Psoas muscle (tissue), 8 donors: ENCODE measurements at places on chromosomes 7 and 10. TPM values are rescaled to one million over a fixed set of nuclear protein-coding genes. Genes with fewer than 3 reads are reported as not detected.

The HABP2 gene
- 0.15 TPM for total RNA-seq

The C10orf120 gene
- not detected for total RNA-seq

The SFRP4 gene
- total RNA-seq, result 1.9 TPM

- no peak overlapping the region for H3K27ac ChIP-seq
- peaks cover 62% of the 10 kb centered on the region for H3K36me3 ChIP-seq
- no peak overlapping the region for H3K4me3 ChIP-seq
- peak; percentile 36 for DNase-seq
- no peaks in the 10 kb centered on the region for H3K4me1 ChIP-seq
- no peaks in the 10 kb centered on the region for H3K27me3 ChIP-seq
Measured at GRCh38 chr7:497346-497745, 22.3 kb downstream of the PDGFA start.

- no peak for DNase-seq
- H3K36me3 ChIP-seq, result no peaks in the 10 kb centered on the region
- no peaks in the 10 kb centered on the region for H3K27me3 ChIP-seq
- H3K27ac ChIP-seq, result no peak overlapping the region
- no peaks in the 10 kb centered on the region for H3K4me1 ChIP-seq
Measured at GRCh38 chr7:15889507-15889906, 203.0 kb upstream of the MEOX2 start.

DNA sequence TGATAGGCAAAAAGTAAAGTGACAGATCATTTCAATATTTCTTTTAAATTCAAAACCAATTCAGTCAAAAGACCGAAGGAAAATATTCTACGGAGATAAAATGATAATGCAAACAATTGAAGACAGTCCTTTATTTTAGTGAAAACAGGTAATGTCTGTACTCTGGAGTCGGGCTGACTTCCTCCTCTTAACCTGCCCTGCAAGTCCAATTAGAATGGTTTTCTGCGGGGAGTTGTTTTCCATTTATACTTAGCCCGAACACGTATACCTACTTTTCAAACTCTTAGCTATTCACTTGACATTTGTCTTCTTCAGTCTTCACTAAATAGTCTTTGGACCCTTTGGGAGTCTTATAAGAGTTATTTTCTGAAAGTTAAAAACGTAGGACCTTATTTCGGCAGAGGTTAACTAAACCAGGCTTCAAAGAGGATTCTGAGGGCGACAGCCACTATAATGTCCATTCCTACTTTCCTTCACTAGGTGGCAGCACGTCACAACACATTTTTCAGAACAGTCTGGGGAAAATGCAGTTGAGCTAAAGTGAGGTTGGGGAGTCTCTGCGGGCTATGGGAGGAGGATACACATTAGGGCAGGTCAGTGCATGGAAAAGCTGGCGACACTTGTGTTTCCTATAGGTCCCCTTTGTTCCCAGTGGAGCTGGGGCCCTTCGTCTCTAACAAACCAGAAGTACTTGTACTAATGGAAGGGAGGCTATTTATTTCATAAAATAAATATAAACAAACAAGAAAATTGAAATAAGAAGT, 472.0 kb downstream of the KCNMA1 start:
- H3K27me3 ChIP-seq, result no peaks in the 10 kb centered on the region
- no peak overlapping the region for H3K27ac ChIP-seq
- H3K4me1 ChIP-seq, result peaks cover 10% of the 10 kb centered on the region
- DNase-seq, result no peak
- no peaks in the 10 kb centered on the region for H3K36me3 ChIP-seq

The LLCFC1 gene
- total RNA-seq, result not detected

DNA sequence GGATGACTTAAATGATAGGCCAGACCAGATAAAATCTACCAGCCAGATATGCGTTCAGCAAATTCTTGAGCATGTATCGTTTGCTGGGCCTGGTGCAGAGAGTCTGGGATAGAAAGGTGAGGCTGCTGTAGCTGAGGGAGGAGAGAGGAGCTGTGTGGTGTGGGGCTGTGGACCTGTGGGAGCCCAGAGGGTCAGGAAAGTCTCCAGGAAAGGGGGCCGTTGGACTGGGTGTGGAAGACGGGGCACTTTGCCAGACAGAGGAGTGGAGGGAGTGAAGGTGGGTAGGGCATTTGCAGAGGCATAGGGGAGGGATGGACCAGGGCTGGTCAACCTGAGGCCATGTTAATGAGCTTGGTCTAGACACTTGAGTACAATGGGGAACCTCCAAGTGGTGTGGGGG, 124.7 kb upstream of the UNC5B start:
- no peaks in the 10 kb centered on the region for H3K36me3 ChIP-seq
- no peak overlapping the region for H3K4me3 ChIP-seq
- no peaks in the 10 kb centered on the region for H3K27me3 ChIP-seq
- H3K27ac ChIP-seq, result no peak overlapping the region
- peaks cover 4% of the 10 kb centered on the region for H3K4me1 ChIP-seq
- no peak for DNase-seq

The HKDC1 gene
- total RNA-seq, result not detected

GRCh38 chr10:102434394-102435132, 2.2 kb upstream of the CUEDC2 start:
- no peak overlapping the region for H3K4me3 ChIP-seq
- no peak overlapping the region for H3K27ac ChIP-seq
- no peaks in the 10 kb centered on the region for H3K27me3 ChIP-seq
- no peak for DNase-seq

DNA sequence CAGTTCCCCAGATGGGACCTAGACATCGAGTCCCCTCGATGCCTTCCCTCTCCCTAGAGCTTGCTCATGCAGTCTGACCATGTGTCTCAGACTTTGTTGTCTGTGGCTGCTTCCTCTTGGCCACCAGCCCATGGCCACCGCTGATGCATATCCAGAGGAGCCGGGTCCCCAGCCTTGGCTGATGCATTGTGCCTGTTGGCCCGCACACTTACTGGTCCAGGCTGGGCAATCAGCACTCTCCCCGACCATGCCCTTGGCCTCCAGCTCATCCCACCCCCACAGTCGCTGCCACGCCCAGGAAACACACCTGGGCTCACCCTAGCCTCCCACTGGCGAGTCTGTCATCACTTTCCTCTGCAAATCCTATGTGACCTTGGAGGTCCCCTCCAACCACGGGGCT, 10.1 kb downstream of the NPC1L1 start:
- H3K4me3 ChIP-seq, result no peak overlapping the region
- no peak overlapping the region for H3K27ac ChIP-seq
- no peaks in the 10 kb centered on the region for H3K36me3 ChIP-seq
- no peak for DNase-seq
- H3K27me3 ChIP-seq, result no peaks in the 10 kb centered on the region

The MARVELD1 gene
- total RNA-seq, result 5.7 TPM

GRCh38 chr10:96639899-96640298, 53.1 kb upstream of the TM9SF3 start:
- no peaks in the 10 kb centered on the region for H3K27me3 ChIP-seq
- no peaks in the 10 kb centered on the region for H3K36me3 ChIP-seq
- no peak overlapping the region for H3K27ac ChIP-seq
- no peaks in the 10 kb centered on the region for H3K4me1 ChIP-seq
- DNase-seq, result no peak
- no peak overlapping the region for H3K4me3 ChIP-seq

DNA sequence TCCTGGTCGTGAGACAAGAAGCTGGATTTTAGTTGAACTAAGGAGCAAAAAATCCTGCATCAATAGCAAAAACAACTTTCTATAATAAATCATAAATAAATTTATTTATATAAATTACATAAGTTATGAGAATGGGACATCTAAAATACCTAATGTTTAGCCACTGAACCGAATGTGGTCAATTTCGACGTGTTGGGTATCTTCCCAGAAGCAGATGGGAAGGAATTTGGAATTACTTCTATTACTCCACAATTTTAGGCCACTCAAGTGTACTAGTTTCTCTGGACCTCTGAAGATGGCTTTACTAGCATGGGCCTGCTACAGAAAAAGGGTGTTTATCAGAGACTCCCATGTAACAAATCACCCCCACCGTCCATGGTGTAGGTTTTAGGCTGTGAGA, 172.0 kb downstream of the PRPF18 start:
- no peak overlapping the region for H3K27ac ChIP-seq
- H3K27me3 ChIP-seq, result no peaks in the 10 kb centered on the region
- DNase-seq, result no peak
- H3K4me3 ChIP-seq, result no peak overlapping the region

- H3K27me3 ChIP-seq, result no peaks in the 10 kb centered on the region
- H3K4me1 ChIP-seq, result no peaks in the 10 kb centered on the region
Measured at GRCh38 chr7:142133731-142134148, 22.2 kb downstream of the MGAM2 start.

DNA sequence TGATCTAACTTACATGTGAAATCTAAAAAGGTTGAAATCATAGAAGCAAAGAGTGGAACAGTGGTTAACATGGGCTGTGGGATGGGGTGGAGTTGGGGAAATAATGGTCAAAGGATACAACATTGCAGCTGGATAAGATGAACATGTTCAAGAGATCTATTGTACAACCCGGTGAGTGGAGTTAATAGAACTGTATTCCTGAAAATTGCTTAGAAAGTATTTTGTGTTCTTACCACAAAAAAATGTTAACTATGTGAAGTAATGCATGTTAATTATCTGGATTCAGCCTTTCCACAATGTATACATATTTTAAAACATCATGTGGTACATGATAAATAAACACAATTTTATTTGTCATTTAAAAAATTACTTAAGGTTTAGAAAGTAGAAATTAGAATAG, 271.0 kb upstream of the LRRTM3 start:
- H3K4me1 ChIP-seq, result no peaks in the 10 kb centered on the region
- H3K4me3 ChIP-seq, result no peak overlapping the region
- no peaks in the 10 kb centered on the region for H3K27me3 ChIP-seq
- H3K36me3 ChIP-seq, result no peaks in the 10 kb centered on the region
- H3K27ac ChIP-seq, result no peak overlapping the region

The TMEM72 gene
- not detected for total RNA-seq

- no peaks in the 10 kb centered on the region for H3K36me3 ChIP-seq
- H3K27me3 ChIP-seq, result no peaks in the 10 kb centered on the region
- no peak for DNase-seq
- H3K4me3 ChIP-seq, result no peak overlapping the region
Measured at GRCh38 chr7:92751902-92752901, 84.2 kb downstream of the CDK6 start.

The TACC2 gene
- 439 TPM for total RNA-seq

The ELAPOR2 gene
- 3.3 TPM for total RNA-seq

DNA sequence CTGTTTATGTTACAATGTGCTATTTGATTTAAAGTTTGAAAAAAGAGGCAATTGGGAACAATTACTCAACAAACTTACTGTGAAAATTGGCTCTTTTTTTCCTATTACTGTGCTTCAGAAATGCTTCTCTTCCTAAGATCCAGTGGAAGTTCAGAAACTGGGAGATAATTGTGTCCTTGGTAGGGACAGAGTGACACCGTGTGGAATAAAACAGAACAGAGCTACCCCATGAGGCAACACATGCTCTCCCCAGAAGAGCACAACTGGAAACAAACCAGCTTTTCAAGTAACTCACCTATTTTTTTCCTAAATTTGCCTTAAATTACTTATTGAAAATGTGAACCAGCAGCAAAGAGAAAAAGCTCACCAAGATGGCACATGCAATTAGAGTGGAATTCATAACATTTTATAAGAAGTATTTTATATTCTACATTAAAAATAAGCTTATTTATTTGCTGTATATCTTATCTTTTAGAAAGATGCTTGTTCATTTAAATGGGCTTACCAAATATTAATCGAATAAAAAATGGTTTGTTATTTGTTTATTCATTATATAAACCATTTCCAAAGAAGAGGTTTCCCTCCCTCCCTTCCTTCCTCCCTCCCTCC, 346.1 kb upstream of the ANKRD30A start:
- H3K4me3 ChIP-seq, result no peak overlapping the region
- H3K27me3 ChIP-seq, result no peaks in the 10 kb centered on the region
- no peaks in the 10 kb centered on the region for H3K36me3 ChIP-seq
- H3K4me1 ChIP-seq, result no peaks in the 10 kb centered on the region

The SEMA3A gene
- 0.41 TPM for total RNA-seq

The SPACDR gene
- not detected for total RNA-seq

GRCh38 chr7:15625466-15625865, 61.0 kb downstream of the MEOX2 start:
- H3K36me3 ChIP-seq, result no peaks in the 10 kb centered on the region
- H3K4me3 ChIP-seq, result no peak overlapping the region
- H3K4me1 ChIP-seq, result no peaks in the 10 kb centered on the region
- H3K27me3 ChIP-seq, result no peaks in the 10 kb centered on the region
- no peak for DNase-seq
- no peak overlapping the region for H3K27ac ChIP-seq

GRCh38 chr10:102492344-102492939, 10.1 kb downstream of the ACTR1A start:
- H3K4me1 ChIP-seq, result peaks cover 69% of the 10 kb centered on the region
- H3K27ac ChIP-seq, result peak overlapping the region; percentile 84
- peak; percentile 44 for DNase-seq
- no peak overlapping the region for H3K4me3 ChIP-seq
- no peaks in the 10 kb centered on the region for H3K27me3 ChIP-seq
- no peaks in the 10 kb centered on the region for H3K36me3 ChIP-seq

GRCh38 chr7:97064972-97065587, 40.4 kb upstream of the DLX5 start:
- DNase-seq, result no peak
- no peak overlapping the region for H3K4me3 ChIP-seq
- H3K27ac ChIP-seq, result no peak overlapping the region
- no peaks in the 10 kb centered on the region for H3K27me3 ChIP-seq
- H3K36me3 ChIP-seq, result no peaks in the 10 kb centered on the region
- H3K4me1 ChIP-seq, result no peaks in the 10 kb centered on the region

DNA sequence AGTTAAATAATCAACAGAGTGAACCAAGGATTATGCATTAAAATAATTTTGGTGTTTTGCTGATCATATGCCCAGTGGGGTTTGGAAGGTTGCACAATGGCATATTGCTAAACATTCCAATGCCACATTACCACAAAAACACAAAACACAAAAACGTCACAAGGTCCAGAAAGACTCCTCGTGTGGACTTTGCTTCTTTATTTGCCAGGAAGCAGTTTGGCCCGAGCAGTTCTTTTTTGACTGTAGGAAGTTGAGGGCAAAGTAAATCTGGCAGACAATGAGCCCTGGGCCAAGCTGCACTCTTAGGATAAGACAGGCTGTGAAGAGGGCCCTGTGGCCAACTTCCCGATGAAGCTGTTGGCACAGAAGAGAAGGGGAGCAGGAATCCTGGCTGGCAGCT, 39.2 kb upstream of the SLC35B4 start:
- H3K4me1 ChIP-seq, result no peaks in the 10 kb centered on the region
- H3K4me3 ChIP-seq, result no peak overlapping the region
- H3K36me3 ChIP-seq, result no peaks in the 10 kb centered on the region
- H3K27ac ChIP-seq, result no peak overlapping the region
